ENCODE measurements at places on chromosomes 7 and 10. TPM values are rescaled to one million over a fixed set of nuclear protein-coding genes. Genes with fewer than 3 reads are reported as not detected.

SFTPA1 gene
- not detected for total RNA-seq

ATG9B gene
- total RNA-seq = not detected

GIMAP8 gene
- 0.12 TPM for total RNA-seq

CAMK1D gene
- total RNA-seq = not detected
